ENCODE measurements at places on chromosomes 6 and 20.

- DNase-seq = no peak
Observed at GRCh38 chr6:44117397-44118128, 9.7 kb downstream of the MRPL14 start.

GRCh38 chr6:150325066-150325772, 43.6 kb upstream of the IYD start:
- DNase-seq = no peak

- no peak for DNase-seq
Observed at GRCh38 chr6:55886185-55886836, 10.9 kb upstream of the BMP5 start.

DNA sequence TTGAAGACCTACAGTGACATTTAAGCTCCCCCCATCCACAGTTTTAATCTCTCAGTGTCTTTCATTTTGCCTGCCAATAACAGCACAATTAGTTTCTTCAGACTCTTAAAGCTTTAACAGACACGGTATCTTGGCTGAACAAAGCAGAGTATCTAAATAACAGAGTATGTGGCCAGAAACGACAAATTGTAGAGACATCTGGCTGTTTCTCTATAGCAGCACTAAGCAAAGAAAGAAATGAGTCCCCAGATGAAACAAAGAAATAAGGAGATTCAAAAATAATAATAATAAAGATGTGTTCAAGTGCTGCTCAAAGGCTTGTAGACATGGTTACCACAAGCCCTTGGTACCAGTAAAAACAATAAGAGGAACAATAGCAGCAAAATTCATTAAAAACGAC, 97.8 kb upstream of the HDAC2 start:
- no peak for DNase-seq

DNA sequence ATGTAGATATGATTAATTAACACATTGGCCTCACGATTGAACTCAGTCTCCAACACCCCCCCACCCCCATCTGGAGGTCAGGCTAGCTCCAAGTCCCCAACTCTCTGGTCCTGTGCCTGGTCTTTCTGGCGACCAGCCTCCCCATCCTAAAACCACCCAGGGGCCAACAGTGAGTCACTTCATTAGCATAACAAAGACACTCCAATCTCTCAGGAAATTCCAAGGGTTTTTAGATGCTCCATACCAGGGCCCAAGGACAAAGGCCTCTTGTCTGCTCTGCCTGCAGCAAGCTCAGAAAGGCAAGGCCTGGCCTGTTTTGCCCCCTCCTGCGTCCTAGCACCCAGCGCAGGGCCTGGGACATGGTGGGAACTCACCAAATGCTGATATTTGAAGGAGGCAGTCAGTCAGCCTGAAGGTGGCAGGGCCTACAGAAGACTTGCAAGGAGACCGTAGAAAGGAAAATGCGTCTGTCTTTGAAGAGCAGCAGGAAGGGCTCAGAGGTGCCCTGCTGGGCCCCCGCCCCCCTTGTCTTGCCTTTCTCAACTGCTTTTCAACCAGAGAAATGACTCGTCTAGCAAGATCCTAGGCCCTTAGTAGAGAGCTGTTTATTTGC, 184.7 kb downstream of the CDH4 start:
- DNase-seq = no peak
